ENCODE measurements at places on chromosomes 11 and 22. TPM values are rescaled to one million over a fixed set of nuclear protein-coding genes. Genes with fewer than 3 reads are reported as not detected.

GRCh38 chr11:77411137-77411707 lies 62.7 kb downstream of the PAK1 start:
- peak overlapping the region; percentile 70 for H3K27ac ChIP-seq
- H3K4me3 ChIP-seq: peak overlapping the region; percentile 58
- H3K36me3 ChIP-seq: no peaks in the 10 kb centered on the region

DNA sequence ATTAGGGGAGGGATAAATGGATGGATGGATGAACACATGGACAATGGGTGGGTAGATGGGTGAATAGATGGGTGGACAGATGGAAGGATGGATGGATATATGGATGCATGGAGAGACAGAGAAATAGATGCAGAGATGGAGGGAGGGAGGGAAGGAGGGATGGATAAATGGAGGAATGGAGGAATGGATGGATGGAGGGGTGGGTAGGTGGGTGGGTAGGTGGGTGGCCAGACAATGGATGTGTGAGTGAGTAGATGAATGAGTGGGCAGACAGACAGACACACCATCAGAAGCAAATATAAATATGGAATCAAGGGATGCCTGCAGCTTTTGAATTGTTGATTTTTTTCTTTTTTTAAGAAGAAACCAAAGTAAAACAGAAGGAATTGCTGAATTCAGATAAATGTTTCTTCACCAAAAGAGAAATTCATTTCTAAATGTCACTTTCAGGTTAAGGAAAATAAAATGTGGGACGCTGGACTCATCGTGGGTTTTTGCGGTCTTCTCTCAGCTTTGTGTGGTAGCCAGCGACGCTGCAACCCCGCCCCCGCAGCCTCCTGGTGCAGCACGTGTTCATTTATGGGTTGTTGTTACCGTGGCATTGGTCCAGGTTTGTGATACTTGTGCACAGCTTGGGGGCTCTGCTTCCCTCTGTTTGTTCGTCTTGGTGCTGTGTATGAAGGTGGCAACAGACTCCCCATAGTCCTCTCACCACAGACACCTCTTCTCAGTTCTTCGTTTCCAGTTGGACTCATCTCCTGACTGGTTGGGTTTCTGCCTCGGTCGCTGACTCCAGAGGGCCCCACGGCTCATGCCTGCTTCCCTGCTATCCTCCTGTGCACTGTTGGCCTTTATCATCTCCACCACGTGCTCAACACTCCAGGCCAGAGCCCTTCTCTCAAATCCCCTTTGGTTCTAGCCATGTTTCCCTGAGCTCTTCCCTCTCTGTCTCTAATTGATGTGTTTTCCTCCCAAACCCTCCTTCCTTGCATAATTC lies 76.4 kb downstream of the CDKN1C start:
- no peak for DNase-seq
- no peaks in the 10 kb centered on the region for H3K27me3 ChIP-seq
- no peak overlapping the region for H3K4me3 ChIP-seq
- no peaks in the 10 kb centered on the region for H3K36me3 ChIP-seq
- H3K4me1 ChIP-seq: peaks cover 41% of the 10 kb centered on the region

GRCh38 chr11:76656571-76657081 lies 13.9 kb downstream of the LRRC32 start:
- peak; percentile 33 for DNase-seq
- no peaks in the 10 kb centered on the region for H3K27me3 ChIP-seq
- peaks cover 5% of the 10 kb centered on the region for H3K4me1 ChIP-seq
- H3K4me3 ChIP-seq: no peak overlapping the region

Gene SLC22A6
- total RNA-seq: not detected

DNA sequence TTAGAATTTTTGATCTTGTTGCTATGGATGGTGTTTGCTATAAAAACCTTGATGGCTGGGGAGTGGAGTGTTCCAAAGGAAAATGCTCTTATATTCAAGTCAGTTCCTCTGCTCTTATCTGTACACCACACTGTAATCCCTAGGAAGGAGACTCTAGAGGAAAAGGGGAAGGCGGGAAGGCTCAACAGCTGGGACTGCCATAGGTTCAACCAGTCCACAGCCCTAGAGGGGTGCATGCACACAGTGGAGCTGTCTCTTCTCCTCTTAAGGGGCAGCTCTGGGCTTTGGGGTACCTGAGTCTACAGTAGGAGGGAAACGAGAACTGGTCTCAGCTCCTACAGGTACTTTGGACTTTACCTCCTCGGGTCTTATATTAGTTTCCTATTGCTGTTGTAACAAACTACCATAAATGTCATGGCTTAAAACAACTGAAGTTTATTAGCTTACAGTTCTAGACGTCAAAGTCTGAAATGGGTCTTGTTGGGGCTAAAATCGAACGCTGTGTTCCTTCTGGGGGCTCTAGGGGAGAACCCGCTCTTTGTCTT lies 77.2 kb upstream of the ZBED5 start:
- H3K27ac ChIP-seq: no peak overlapping the region
- no peak for DNase-seq
- H3K27me3 ChIP-seq: no peaks in the 10 kb centered on the region
- no peak overlapping the region for H3K4me3 ChIP-seq

Gene UBQLNL
- total RNA-seq: 0.72 TPM

Data from upper lobe of right lung (tissue), 1 donor.